Memory B cell (primary cell): ENCODE measurements at places on chromosomes 4 and X.
A peak's percentile ranks its signal among the peaks of the same experiment; 100 is the strongest.

DNA sequence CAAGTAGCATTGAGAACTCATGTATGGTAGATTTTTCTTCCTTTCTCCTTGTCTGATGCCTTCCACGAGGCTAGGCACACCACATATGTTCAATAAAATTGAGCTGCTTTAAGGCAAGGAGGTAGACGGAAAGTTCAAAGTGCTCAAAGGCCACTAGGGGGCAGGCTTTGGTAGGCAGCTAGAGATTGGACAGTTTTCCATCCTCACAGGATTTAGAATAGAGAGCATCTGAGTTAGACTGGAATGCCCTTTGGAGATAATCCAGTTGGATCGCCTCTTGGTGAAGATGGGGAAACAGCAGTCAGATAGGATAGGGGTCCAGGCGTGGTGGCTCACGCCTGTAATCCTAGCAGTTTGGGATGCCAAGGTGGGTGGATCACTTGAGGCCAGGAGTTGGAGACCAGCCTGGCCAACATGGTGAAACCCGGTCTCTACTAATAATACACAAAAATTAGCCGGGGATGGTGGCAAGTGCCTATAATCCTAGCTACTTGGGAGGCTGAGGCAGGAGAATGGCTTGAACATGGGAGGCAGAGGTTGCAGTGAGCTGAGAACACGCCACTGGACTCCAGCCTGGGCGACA, 30.4 kb downstream of the ELF4 start:
- DNase-seq: peak; percentile 43

GRCh38 chr4:111209706-111210105, 586.8 kb upstream of the PITX2 start:
- DNase-seq: no peak

GRCh38 chr4:151743128-151743854, 17.5 kb downstream of the GATB start:
- DNase-seq: no peak

GRCh38 chrX:49282647-49283011, 13.0 kb downstream of the PPP1R3F start:
- DNase-seq: no peak

DNA sequence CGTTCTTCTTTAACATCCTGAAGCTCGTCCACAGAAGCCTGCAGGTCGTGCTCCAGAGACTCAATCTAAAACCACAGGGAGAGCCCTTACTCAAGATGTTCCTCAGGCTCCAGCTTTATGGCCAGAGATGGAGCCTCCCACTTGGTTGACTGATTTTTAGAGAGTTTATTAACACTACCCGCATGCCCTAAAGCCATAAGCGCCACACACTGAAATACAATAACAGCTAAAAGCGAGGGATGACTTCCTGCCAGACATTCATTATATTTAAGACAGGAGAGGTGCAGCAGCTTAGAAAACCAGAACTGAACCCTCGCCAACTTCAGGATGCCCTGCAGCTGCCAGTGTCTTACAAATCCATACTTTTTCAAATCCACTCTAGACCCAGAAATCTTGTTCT, 42.0 kb downstream of the SOD3 start:
- DNase-seq: no peak

DNA sequence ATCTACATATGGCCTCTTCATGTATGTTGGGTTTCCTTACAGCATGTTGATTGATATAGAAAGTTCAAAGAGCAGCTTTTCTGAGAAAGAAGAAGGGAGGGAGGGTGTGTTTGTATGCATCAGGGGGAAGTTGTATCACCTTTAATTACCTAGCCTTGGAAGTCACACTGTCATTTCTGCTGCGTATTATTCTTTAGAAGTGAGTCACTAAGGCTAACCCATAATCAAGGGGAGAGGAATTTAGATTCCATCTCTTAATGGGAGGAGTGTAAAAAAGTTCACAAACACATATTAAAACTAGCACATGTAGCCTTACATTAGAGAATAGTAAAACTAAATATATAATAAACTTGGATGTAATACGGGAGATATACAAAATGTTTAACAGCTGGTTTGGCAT, 86.5 kb upstream of the CBLL2 start:
- DNase-seq: no peak

GRCh38 chr4:14100349-14100748, 472.8 kb upstream of the BOD1L1 start:
- no peak for DNase-seq

DNA sequence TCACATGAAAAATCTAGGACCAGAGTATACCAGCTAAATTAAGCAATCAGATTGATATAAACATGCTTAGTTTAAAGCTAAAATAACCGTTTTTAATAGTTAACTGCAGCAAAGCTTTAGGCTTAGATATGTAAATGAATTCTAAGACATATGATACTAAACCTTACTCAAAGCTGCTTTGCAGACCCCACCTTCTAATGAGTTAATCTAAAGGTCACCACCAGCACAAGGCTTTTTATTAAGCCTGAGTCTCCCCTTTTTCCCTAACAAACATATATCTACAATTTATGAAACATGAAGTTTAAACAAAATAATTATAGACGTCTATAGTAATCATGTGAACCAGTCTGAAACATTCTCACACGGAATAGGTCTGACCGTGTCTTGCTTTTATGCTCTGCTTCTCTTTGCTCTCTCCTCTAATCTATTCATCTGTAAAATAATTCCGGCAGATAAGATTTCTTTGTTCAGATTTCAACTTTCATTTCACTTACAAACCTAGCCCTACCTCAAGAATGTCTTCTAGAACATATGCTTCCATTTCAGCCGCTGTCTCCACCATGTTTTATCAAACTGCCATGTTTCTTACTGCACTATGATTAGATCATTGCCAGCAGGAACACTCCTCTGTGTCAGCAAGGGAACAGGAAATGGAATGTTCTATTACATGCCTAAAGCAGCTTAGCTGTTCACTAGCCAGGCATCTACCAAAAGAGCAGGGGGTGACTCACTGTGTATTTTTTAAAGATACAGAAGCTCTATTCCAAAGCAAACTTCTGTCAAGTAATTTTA, 35.9 kb downstream of the ANKRD17 start:
- DNase-seq: peak; percentile 15

DNA sequence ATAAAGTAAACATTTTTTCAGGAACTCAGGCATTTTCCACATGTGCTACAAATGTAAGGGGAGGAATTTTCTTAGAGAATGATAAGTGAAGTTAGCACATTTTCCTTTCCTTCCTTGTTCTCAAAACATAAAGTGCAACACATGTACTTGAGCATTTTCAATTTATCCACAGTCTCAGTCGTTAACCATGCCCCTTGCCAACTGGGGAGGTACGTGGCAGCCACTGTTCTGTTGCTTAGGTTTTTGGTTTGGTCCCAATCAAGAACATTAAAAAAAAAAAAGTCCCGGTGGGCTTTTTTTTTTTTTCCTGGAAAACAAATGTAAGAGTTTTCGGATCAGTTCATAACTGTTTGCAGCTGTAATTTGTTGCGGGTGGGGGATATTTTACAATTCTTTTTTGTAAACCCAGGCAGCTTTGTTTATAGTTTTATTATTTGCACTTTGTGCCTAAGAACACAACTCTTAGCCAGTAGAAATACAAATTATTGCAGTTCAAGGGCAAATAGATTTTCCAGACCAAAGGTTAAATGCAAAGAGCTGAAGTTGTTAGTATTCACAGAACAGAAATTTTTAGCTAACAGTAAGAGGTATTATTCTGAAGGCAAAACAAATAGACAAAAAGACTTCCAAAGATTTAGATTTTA, 112.1 kb upstream of the NAP1L5 start:
- DNase-seq: no peak

GRCh38 chr4:175542786-175543185, 269.3 kb downstream of the GPM6A start:
- no peak for DNase-seq

- no peak for DNase-seq
Measured at GRCh38 chrX:136872091-136872700, 8.3 kb downstream of the RBMX start.

DNA sequence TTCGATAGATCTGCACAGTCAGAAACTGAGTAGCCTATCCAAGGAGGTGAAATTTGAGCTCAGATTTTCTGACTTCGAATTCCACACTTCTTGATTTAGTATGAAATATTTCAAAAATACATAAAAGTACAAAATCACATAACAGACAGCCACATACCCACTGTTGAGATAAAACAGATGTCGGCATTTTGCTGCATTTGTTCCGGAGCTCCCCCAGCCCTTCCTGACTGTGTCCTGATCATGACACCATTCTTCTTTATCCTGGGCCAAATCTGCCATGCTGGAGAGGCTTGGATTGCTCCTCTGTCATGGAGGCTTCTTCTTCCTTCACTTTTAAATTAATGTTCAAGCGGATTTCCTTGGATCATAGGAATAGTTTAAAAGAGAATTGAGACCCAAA, 124.2 kb upstream of the RBPJ start:
- no peak for DNase-seq

DNA sequence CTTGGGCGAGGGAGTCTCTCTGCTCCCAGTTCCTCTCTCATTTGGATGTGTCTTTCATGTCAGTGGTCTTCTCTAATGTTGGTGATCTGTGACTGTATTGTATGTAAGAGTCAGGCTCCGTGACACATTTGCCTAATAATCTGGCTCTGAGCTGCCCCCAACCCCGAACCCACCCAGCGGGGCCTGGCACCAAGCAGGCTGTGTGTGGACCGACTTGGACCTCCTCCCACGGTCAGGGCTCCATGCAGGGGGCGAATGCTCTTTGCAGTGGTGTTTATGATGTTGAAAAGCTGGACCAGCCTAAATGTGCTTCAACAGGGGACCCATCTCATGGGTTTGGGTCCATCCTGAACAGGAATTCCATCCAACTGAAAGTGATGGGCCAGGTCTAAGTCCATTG, 47.0 kb upstream of the ADRA2C start:
- DNase-seq: no peak

DNA sequence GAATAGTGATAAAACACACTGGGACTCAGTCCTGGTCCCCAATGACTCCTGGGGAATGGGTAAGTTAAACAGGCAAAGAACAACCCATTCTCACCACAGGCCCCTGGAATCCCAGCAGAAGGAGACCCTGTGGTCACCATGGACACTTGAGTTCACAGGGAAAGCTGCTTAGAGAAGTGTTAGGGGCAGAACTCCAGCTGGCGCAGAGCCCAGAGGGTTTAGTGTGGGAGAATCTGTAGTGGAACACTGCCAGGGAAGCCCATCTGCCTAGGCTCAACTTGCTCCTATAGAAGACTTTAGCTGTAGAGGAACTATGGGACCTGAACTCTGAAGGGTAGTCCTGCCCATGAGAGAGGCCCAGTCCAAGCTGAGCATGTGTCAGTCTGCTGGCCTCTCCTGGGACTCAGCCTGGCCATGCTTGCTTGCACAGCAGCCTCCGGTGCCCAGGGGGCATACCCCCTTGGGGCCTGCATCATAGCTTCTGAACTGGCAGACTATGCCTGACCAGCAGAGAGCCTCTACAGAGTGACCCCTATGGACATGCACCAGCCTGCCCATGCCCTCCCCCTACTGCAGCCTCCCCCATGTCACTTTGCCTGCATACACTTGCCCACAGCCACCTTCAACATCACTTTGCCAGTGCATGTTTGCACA, 343.5 kb downstream of the IDS start:
- DNase-seq: no peak

- DNase-seq: no peak
Measured at GRCh38 chr4:21763855-21764254, 184.7 kb downstream of the KCNIP4 start.

DNA sequence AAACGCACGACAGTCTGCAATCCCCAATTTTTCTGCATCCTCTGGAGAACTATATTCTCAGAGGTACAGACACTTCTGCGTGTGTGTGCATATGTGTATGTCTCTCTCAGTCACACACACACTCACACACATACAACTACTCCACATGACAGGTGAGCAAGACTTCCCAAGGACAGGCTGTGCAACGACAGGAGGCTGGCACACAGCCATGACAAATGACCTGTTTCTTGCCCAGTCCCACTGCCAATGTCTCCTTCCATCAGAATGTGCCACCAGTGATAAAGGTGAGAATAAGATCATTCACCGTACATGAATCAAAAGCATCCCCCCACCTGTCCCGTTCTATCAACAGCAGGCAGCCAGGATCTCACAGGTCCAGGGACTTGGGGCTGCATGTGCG, 52.4 kb downstream of the PPP2R2C start:
- no peak for DNase-seq

DNA sequence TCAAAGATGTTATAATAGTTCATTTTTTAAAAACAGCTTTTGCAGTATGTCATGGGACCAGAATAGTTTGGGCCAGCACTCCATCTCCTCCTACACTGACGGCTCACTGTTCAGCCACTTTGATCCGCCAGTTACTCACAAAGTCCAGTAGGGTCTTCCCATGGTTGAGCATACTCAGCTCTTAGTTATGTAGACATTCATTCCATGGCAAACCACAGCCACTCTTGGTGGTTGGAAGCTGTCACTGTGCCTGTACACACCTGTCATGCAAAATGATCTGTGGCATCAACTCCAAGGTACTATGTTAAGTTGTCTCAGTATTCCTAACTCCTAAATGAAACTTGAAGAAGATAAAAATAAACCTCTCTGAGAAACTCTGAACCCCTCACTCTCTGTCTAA, 127.2 kb downstream of the NR3C2 start:
- DNase-seq: no peak

GRCh38 chrX:2811271-2811670, 17.5 kb upstream of the GYG2 start:
- DNase-seq: no peak

DNA sequence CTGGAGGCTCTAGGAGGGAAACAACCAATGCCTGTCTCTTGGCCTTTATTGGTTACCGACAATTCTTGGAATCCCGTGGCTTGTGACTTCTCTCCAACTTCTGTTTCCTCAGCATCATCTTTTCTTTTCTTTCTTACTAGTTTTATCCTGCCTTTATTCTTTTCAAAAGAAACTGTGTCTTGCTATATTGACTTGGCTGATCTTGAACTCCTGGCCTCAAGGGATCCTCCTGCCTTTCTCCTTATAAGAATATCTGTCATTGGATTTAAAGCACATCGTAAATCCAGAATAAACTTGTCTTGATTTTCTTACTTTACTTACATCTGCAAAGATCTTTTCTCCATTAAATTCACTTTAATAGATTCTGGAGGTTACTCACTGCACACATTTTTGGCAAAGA, 49.9 kb upstream of the UGT2B10 start:
- DNase-seq: no peak

- no peak for DNase-seq
Measured at GRCh38 chrX:31070057-31070468, 1.8 kb downstream of the FTHL17 start.

DNA sequence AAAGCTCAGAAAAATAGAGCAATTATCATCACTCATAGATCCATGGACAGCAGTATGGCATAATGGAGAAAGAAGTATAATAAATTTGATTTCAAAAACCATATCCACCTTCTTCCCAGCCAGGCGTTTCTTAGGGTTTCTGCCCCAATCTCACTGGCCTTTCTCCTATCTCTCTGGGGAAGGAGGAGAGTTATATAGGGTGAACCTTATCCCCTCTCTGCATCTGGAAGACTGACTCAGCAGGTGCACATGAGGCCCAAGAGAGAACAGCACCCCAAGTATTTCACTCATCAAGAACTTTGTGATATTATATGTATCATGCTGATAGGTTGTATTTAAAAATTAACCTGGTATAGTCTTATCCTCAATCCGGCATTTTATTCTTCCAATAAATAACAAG, 318.8 kb upstream of the RASGEF1B start:
- no peak for DNase-seq
